ENCODE measurements at places on chromosomes 2 and 18.

DNA sequence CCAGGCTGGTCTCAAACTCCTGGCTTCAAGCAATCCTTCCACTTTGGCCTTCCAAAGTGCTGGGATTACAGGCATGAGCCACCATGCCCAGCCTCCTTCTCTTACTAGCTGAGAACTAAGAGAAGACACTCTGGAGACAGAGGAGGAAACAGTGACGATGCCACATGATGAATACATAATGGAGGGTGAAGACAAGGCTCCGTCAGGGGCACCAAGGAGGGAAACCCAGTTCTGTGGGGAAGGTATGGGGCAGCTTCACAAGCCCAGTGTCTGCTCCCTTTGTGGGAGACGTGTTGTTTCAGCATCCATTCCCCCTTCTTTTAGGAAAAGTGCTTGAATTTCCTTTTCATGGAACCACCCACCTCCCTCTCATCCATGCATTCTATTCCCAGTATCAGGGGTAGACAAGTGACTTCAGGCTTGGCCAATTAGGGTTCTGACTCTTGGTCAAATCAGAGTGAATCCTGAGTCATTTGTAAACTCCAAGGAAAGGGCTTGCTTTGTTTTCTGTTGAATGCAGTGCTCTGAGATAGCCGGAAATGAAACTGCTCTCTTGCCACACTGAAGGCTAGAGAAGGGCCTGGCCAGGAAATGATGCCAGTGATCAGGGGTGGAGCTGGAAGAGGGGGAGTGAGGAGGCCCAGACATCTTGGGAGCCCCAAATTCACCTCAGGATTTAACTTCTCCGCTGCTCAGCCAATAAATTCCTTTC, 23.7 kb downstream of the TMEM127 start:
- peak; percentile 46 for DNase-seq

GRCh38 chr2:71282493-71282892, 49.1 kb upstream of the ZNF638 start:
- no peak for DNase-seq

GRCh38 chr2:141393214-141393545, 737.6 kb downstream of the LRP1B start:
- DNase-seq = no peak

GRCh38 chr18:55228191-55228590, 268.9 kb upstream of the CCDC68 start:
- DNase-seq = no peak

- DNase-seq = no peak
These were observed 27.8 kb upstream of the RHOB start for GRCh38 chr2:20419007-20419576.

- no peak for DNase-seq
These were observed 2.4 kb downstream of the SPRED2 start for GRCh38 chr2:65429786-65430602.

GRCh38 chr18:52278191-52278590, 61.8 kb upstream of the DCC start:
- DNase-seq = no peak

DNA sequence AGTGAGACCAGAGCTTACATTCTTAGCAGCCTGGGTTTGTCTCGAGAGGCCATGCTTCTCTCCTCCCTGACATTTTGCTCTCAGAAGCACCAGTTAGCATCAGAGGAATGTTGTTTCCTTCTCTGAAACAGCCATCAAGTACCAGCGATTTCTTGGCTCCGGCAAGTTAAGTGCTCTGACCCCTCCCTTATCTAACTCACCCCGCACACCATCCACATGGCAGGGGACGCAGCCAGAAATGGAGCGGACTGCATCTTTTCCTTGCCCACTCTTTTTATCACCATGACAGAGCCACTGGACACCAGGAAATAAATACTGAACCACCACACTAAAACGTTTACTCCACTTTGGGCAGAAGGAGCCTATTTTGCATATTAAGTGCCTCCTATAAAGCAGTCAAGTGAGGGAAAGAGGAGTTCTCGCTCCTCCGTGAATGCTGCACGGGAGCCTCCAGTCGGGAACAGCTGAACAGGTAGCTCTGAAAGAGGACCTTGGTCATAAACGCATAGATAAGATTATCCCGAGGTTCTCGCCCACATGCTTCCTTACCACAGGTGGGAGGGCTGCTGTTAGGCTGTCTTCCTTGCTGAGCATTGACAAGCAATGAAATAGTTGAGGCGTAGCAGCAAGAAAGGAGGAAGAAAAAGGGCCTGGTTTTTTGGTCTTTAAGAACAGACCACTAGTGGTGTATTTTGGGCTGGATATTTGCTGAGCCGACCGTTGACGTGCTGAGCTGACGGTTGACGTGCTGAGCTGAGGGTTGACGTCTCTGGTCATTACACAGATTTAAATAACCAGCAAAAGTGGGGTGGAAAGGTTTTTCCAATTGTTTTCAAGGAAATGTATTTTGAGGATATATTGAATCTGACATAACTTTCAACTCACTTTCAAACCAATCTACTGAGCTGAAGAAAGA, 71.4 kb upstream of the ITGB6 start:
- DNase-seq = no peak

- no peak for DNase-seq
These were observed 6.3 kb downstream of the ADRA2B start for GRCh38 chr2:96109931-96110511.

GRCh38 chr2:73979021-73979420, 5.7 kb upstream of the TET3 start:
- peak; percentile 62 for DNase-seq

- no peak for DNase-seq
These were observed 94.0 kb upstream of the GLS start for GRCh38 chr2:190786404-190787166.

DNA sequence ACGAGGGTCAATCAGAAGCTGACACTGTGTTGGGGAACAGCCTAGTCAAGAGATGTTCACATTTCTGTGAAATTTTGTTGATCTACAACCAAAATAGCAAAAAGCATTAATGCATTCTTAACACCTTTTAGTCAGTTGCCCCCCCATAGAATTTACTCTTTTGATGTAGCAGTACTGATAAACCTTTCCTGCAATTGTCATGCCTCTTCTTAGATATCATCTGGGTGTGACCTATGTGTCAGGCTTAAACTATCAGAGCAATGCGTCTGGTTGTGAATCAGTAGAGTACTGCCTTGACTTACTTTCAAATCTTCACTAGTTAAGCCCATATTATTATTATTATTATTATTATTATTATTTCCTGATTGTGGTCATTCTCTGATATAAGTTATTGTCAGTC, 61.9 kb downstream of the GREB1L start:
- no peak for DNase-seq

DNA sequence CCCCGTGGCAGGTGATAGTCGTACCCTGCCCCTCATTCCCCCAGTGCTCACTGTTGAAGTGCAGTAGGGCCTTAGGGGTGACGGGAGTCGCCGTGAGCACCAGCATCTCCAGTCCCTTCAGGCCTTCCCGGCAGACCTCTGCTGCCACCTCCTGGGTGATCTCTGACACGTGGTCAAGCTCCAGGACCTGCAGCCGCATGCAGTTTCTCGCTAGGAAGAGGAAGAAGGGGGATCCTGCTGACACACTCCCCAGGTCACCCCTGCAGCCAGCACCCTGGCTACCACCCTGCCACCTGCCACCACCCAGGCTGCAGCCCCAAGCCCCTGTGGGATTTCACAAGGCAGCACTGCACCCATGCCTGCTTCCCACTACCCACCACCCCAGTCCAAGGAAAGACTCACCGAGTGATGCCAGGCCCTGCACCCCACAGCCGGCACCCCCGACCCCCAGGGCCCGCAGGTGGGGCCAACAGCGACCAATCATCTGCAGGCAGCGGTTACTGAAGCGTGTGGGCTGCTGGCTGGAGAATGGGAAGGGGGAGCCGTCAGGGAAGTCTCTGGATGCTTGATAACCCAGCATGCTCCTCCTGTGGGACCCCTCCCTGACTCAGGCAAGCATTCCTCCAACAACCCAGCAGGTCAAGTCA, 23.8 kb downstream of the FBXO41 start:
- no peak for DNase-seq

DNA sequence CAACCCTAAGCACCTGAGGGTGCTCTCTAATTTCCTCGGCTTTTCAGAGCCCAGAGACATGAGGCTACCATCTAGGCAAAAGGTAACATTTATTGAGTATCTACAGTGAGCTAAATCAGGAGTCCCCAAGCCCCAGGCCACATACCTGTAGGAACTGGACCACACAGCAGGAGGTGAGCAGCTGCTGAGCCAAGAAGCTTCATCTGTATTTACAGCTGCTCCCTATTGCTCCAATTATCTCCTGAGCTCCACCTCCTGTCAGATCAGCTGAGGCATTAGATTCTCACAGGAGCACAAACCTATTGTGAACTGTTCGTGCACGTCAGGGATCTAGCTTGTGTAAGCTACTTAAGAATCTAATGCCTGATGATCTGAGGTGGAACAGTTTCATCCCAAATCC, 70.2 kb downstream of the RND3 start:
- no peak for DNase-seq

DNA sequence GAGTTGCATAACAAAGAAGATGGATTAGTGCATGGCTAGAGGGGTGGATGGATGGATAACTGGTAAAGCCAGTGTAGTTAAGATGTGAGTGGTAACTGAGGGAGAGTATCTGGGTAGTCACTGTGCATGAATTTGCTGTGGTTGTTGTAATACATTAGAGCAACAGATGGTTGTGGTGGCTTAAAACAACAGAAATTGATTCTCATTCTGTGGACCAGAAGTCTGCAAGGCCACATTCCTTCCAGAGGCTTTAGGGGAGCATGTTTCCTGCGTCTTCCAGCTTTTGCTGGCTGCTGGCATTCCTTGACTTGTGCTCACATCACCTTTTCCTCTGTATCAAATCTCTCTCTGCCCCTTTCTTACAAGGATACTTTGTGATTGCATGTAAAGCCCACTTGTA, 155.4 kb downstream of the ASB1 start:
- no peak for DNase-seq
